ENCODE measurements at places on chromosomes 3 and 15.

DNA sequence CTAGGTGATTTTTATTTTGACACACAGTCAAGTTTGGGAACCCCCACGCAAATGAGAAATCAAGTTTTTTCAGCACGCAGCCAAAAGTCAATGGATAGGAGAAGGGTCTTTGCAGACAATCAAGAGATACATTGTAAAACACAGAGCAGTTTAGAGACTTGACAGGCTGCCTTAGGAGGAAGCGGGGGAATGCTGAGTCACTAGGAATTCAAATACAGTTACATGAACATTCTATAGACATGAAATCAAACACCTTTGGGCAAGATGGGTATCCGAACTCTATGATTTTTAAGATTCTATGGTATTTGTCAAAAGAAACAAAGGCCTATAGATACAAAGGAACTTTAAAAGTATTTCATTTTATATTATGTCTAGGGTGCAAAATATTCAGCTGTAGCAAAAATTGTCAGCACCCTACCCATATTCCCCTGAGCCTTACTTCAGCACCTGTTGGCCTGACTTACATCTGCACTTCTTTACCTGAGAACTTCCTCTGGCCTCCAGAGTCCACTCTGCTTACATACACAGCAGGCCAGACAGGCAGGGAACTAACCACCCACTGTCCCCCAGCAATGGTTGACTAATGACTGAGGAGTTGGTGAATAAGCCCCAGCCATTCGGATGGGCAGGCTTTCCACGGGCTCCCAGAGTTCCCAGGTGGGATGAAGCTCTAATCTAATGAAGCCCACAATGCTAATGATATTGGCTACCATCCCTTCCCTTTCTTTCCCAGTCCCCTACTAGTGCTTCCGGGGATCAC is 289.3 kb upstream of the RORA start:
- no peak for DNase-seq

- no peak for DNase-seq
Observed at GRCh38 chr3:177441813-177442646, 244.7 kb upstream of the TBL1XR1 start.

GRCh38 chr3:84825817-84826216 is 133.0 kb upstream of the CADM2 start:
- peak; percentile 2 for DNase-seq

GRCh38 chr15:67715170-67715569 is 110.1 kb upstream of the SKOR1 start:
- peak; percentile 82 for DNase-seq

DNA sequence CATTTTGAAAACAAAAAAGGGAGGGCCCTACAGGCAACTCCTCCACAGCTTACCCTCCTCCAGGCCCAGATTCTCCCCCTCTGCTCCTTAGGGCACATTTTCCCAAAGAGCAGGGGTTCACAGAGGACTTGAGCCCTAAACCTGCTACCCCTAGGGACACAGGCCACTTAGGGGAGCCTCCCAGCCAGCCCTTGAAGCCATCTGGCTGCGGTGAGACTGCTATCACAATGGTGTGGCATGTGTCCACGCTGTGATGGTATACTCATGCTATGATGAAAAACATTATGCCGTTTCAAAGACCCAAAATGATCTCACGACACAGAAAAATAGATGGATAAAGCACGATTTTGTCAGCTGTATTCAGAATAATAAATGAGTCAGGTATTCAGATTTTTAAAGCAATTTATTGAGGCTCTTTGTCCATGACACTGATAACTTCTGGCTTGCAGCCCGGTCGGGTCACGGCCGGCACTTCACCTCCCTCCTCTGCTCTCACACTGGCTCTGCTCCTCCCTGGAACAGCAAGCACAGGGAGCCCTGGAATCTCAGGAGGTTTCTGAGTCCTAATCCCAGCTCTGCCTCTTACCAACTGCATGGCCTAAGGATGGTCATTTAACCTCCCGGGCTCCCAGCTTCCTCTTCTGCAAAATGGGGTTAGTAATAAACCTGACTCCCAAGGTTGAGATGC is 115.3 kb downstream of the MEGF11 start:
- no peak for DNase-seq

GRCh38 chr15:85430406-85431204 is 50.2 kb downstream of the AKAP13 start:
- no peak for DNase-seq
